ENCODE measurements at places on chromosomes 4 and X. TPM values are rescaled to one million over a fixed set of nuclear protein-coding genes. Genes with fewer than 3 reads are reported as not detected.

DNA sequence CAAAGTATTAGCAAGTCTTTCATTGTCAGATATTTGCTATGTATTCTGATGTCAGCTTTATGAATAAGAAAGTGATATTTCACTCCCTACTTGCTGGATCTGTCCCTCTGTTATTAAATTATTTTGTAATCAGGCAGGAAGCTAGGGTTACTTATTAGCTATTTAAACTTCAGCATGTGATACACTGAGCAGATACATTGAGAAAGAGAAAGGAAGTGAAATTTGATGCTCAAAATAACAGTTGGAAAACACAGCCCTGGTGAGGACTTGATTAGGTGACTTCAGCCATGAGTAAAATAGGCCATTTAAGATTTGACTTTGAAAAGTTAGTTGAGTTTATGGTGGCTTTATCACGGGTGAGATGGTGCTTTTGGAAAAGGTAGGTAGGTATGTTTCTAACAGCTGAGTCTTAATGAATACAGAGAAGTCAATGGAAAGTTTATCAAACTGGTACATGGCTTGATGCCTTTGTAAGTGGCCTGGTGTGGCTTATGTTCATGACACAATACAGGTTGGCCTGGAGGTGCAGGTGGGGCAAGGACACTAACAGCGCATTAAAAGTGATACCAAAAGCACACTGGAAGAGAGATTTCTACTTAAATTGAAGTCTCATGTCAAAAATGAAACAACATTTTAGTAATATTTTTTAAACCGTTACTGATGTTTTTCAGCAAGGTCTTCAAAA, 321.2 kb upstream of the SPOCK3 start:
- DNase-seq, result no peak

DNA sequence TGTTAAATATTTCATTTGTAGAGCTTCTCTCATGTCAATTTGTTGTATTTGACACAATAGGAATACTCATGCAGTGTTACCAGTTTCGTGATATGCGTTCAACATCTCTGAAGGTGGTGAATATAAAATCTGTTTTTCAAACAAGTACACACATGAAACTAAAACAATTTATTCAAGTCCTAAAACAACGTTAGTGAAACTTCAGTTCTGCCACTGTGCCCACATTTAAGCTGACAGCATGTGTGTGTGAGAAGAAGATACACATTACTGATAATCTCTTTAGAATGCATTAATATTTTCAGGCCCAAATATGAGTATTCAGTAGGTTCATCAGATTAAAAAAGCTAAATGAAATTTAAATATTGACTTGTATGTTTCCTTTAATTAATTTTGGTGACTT, 21.7 kb downstream of the GAB1 start:
- no peak for DNase-seq

DNA sequence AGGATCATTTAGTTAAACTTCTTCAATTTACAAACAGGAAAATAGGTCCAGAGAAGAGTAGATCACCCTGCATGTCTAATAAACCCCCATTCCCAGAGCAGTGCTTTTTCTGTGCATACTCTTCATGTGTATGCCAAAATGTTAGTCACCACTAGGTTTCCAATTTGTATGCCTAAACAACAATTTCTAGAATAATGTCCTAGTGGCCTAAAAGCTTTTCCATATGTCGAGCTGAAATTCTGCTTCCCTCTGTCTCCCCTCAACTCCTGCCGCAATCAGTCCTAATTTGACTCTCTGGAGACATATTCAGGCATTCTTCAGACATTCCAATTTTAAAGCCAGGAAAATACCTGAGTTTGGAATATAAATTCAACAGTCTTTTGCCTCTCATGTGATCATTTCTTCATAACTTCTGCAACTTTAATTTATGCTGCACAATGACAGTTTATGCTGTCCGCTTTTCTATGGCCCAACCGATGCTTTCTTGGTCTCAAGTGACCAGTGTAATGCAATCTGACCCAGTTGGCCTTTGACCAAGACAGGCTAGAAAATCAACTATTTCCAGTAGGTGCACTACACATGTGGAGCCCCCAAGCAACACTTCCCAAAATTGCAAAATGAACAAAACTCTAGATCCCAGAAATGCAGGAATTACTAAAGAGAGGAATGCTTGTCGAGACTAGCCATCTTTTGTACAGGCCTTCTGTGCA, 122.9 kb upstream of the FMR1 start:
- DNase-seq, result no peak

GCNA gene
- 6.5 TPM for total RNA-seq

GRCh38 chrX:17597327-17597726, 140.0 kb upstream of the SCML1 start:
- no peak for DNase-seq

NUP62CL gene
- 1.5 TPM for total RNA-seq

DNA sequence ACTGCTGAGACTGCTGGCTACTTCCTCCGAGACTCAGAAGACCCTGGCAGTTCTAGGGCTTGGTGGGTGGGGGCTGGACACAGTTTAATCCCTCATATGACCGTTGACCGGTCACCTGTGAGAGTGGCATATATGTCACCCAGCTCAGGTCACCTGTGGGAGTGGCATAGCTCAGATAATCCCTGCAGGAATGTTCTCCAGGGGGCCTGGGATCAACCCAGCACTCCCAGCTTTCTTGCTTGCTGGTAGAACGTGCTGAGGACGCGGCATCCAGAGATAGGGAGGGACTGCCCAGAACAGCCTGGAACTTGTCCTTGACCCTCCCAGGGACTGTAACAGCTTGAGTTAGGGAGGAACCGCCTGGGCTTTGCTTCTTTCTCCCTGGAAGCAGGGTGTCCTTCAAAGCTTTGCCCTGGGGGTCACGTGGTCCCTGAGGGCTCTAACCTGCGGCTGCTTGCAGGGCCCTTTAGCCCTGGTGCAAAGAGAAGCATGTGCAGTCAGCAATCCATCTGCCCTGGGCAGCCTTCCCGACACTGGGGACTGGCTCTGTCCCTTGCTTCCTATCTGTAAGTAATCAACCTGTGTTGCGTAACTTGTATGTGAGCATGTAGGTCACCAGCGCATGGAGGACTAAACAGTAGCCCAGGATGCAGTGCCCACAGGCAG, 55.3 kb downstream of the ZFYVE28 start:
- DNase-seq, result no peak

BMP2K gene
- 28.8 TPM for total RNA-seq

PAGE2B gene
- not detected for total RNA-seq

DNA sequence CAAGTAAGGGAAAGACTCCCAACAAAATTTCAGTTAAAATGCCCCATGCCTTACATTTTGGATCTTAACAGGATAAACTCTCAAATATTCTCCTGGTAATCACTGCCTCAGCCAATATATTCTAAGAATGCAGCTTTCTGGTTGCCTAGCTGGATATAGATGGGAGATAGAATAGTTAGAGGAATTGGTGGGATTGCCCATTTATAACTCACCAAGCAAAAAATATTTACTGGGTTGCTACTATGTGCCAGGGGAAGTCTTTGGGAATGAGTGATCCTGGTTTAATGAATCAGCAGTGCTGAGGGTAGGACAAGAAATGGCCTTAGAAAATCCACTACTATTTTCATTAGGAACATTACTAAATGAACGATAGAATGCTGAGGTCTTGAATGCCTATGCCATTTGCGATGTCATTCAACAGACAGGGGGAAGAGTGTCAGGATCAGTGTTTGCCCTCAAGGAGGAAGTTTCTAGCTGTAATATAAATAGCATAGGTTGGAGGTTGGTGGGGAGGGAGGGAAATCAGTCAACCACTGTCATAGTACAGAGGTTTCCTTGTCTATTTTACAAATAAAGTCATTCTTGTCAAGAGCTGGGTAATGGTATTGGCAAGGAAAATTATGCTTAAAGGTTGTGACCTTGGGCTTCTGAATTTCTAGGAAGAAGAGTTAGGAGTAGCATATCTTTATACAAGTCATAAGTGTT, 63.5 kb downstream of the ENOPH1 start:
- no peak for DNase-seq

PROM1 gene
- total RNA-seq, result not detected

DNA sequence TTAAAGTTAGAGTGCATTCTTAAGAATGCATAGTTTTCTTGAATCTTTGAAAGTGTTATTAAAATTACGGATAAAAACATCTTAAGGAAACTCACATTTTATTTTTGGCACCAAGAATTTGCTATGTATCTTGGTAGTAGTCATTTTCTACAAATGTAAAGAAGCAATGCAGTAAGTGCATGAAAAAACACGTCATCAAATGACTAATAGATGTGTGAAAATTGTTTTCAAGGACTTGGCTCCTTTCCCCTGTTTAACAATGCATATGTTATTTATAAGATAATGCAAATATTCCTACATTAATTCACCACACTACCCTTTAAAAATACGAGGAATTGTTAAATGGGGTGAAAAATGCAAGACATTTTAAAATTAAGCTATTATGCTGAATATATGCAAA, 461.2 kb upstream of the PCDH7 start:
- no peak for DNase-seq

STBD1 gene
- 1.6 TPM for total RNA-seq

DNA sequence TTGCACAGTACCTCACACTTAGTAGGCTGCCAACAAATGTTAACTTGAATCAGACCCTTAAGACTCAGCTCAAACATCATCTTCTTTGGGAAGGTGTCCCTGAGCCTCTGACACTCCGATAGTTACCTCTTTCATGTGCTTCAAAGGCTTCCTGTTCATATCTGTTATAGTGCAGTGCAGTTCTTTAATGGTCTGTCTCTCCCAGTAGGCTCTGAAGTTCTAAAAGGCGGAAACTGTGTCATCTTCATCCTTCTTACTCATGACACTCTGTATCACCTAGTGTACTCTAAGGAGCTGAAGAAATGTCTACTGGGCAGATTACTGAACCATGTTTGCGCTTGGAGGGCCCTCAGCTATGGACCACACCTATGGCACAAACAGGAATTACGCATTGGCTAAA, 2.1 kb upstream of the DIAPH2 start:
- DNase-seq, result peak; percentile 18

- DNase-seq, result no peak
Observed at GRCh38 chr4:65669111-65670019, 924 bp downstream of the EPHA5 start.

- DNase-seq, result no peak
Observed at GRCh38 chr4:41146196-41146595, 68.1 kb downstream of the APBB2 start.

TACR3 gene
- not detected for total RNA-seq

- DNase-seq, result no peak
Observed at GRCh38 chrX:2334237-2334636, 166.5 kb downstream of the DHRSX start.

DNA sequence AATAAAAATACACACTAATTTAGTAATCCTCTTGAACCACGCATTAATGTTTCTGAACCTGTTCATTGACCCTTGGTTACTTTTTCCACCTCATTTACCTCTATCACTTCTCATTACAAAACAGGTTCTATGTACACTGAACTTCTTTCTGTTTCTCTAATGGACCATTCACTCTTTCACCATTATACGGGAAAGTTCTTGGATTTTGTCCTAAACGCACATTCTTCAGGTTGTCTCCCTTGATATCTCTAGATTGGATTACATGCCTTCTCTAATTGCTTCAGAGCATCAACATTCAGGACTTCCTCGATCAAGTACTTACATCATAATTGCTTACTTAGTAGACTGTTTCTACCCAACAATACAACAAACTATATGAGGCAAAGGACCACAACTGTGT, 359.4 kb upstream of the FSTL5 start:
- DNase-seq, result no peak

AWAT2 gene
- not detected for total RNA-seq

- DNase-seq, result no peak
Observed at GRCh38 chr4:15794426-15794825, 16.3 kb downstream of the CD38 start.

CAPN6 gene
- total RNA-seq, result not detected

- DNase-seq, result no peak
Observed at GRCh38 chr4:73406548-73406875, 2.4 kb downstream of the ALB start.

DNA sequence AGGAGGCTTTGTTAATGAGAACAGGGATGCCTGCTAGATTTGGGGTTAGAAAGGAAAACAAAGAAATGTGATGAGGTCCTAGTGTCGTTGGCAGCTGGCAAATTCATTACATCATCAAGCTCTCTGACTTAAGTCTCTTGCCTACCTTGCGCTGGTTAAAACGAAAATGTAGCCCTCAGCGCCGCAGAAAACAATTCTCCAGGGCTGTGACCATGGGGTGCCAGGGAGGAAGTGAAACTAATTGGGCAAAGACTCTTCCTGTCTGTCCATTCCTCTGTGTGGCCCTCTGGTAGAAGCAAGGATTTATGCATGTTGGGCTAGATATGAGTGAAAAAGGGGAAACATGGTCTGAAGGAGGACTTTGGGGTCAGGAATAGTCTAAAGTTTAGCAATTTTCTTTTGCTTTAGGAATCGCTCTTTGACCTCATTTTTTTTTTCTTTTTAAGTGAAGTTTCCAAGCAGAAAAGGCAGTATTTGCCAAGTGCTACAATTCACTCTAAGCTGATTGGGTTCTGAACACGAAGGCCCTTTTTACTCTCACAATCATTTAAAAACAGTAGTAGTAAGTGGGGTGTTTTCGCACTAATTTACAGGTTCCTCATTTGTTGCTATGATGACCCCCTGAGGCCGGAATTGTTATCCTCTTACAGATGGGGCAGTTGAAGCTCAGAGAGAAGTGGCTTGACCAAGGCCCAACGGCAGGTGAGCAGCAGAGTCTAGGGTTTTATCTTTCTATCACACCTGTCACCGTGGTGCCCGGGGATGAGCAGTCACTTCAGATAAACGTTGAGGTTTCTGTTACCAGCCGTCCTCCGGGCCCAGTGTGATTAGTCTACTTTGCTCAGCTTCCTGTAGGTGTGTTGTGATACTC, 27.3 kb upstream of the CHRNA9 start:
- peak; percentile 83 for DNase-seq

GRCh38 chr4:152949930-152950329, 13.8 kb downstream of the FHDC1 start:
- DNase-seq, result no peak

FMR1NB gene
- total RNA-seq, result not detected

- no peak for DNase-seq
Observed at GRCh38 chr4:173398779-173399415, at the start of gene SCRG1. SCRG1 (minus strand) TSS chr4:173399116; CDS start chr4:173391414, 7,702 bp downstream.

RASGEF1B gene
- 2.0 TPM for total RNA-seq

UGT2B15 gene
- total RNA-seq, result not detected

DNA sequence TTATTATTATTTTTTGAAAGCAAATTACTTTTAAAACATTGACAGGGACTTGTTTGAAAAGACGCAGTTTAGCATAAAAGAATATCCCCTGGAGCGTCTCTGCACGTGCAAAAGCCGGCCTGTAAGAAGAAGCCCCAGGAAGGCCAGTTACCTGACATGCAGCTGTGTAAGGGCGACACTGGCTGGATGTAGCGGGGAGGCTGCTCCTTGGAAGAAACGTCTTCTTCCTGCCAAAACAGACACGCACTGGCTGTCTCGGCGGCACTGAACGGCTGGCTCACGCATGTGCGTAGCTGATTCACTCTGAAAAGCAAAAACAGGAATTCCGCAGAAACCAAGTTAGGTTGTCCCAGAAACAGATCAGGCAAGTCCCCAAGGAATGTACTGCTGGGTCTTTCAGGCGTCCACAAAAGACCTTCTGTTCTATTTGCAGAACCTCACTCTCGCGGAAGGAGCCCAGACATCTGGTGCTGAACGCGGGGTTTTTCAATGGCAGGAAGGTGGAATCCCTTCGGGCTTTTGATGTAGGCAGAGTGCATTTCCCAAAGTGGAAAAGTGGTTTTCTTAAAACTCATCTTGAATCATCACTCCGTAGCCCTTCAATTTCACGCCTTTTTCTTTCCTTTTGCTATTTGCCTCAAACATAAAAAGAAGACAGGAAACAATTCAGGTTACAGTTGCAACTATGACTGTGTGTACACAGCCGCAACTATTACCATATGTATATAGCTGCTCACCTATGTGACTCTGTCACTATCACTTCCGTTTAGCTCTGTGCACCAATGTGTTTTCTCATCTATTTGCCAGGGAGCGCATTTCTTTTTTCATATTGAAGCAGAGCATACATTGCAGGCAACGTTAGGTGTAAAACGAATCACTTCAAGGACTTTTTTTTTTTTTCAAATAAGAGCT, 38.1 kb upstream of the ARSH start:
- no peak for DNase-seq

Data from activated CD8-positive, alpha-beta T cell treated with anti-CD3 and anti-CD28 coated beads, Interleukin-2, amount 10 ng/mL, durations not matched to agents 7 days and 5 days (primary cell).